Left hindlimb (tissue), 1 donor: ENCODE measurements at places on chromosomes 2 and 18.

- DNase-seq, result no peak
These were observed 3.1 kb downstream of the SP140L start for GRCh38 chr2:230329946-230330605.

DNA sequence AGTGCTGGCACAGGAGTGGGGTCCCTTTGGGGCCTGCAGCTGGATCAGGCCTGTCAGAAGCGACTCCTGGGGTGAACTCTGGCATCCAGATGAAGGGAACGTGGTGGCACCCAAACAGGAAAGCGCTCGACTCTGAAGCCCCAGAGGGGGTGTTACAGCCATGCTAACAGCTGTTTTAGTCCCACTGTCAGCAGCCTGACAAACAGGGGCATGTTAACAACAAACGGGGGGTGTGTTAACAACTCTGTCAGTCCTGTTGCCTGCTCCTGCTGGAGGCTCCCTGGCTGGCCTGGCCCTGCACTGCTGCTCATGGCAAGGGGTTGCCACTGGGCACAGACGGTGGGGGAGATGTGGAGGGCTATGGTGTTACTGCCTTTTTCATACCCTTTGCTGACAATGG, 2.6 kb upstream of the RNU2-63P start:
- DNase-seq, result no peak

- DNase-seq, result no peak
These were observed 12.0 kb downstream of the STK17B start for GRCh38 chr2:196159221-196159892.

- DNase-seq, result no peak
These were observed 6.5 kb downstream of the MCFD2 start for GRCh38 chr2:46909150-46909549.

GRCh38 chr2:46298272-46298521, 990 bp downstream of the EPAS1 start:
- DNase-seq, result no peak

GRCh38 chr18:23248826-23249225, 113.5 kb downstream of the CABLES1 start:
- no peak for DNase-seq

DNA sequence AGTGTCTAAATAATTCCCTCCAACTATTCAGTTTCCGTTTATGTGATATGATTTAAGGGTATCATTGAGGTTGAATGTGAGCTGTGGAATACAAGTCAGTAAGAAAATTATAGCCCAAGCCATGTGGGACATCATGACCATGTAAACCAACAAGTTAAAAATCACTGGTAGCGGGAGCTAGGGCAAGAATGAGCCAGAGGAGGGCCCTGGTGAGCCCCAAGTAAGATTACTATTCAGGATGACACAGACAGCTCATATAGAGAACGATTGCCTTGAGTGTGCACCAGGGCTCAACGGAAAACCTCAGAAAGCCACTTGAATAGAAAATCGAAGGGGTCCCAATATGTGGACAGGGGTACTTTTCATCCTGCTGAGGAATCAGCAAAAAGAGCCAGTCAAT, 87.8 kb upstream of the RBMS1 start:
- DNase-seq, result no peak

- DNase-seq, result no peak
These were observed 1266.8 kb upstream of the TMEFF2 start for GRCh38 chr2:193461431-193461934.

- DNase-seq, result no peak
These were observed 104.3 kb upstream of the ST6GAL2 start for GRCh38 chr2:106990297-106990696.

DNA sequence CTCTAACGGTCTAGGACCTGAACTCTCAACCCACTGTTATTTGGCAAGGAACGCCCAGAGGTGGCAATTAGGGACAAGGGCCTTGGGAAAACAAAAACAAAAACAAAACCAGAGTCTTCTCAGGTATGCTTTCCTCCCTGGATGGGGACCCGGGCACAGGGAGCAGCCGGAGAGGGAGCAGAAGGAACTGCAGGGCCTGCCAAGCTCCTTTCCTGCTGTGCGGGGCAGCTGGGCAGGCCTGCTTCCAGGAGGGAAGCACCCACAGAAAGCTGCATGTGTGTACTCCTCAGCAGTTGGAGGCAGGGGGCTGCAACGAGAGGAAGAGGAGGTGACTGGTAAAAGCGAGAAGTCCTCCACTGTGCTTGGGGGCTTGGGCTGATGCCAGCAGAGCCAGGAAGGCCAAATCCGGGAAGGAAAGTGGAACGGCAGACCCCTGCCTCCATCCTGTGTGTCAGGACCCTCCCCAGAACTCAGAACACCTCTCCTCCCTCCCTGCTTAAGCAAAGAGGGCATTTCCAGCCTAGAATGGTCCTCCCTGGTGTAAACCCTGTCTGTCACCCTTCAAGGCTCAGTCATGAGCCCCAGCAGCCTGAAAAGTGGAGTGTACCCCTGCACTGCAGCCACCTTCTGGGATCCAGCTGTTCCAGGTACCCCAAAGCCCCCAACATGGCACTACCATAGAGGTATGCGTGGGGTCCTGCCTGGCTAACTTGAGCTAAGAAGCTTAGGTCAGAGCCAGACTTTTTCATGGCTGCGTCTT, 56.3 kb downstream of the DNMT3A start:
- no peak for DNase-seq

DNA sequence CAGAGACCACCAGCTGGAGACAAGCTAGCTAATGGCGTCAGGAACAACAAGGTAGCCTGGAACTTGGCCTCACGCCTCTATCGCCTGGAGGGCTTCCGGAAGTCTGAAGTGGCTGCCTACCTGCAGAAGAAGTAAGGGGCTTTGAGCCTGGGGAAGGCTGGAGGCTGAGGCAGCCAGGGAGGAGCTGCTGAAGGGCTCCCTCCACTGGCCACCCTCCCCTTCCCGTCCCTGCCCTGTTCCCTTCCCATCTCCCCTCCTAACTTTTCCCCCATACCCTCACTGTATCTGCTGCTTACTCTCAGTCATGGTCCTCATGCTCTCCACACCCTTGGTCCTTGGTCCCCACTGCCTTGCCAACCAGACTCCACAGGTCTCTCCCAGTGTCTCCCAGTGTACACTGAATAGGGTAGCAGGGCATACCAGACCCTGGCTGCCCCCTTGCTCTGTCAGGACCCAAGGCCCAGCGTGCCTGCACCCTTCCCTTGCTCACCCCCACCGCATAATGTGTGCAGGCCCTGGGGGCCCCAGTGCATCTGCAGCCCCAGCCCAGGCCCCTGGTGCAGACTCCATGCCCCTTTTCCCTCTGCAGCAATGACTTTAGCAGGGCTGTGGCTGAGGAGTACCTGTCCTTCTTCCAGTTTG, 18.8 kb downstream of the PSD4 start:
- DNase-seq, result no peak

- DNase-seq, result no peak
These were observed 68.7 kb downstream of the MAP4K3 start for GRCh38 chr2:39368376-39368775.

DNA sequence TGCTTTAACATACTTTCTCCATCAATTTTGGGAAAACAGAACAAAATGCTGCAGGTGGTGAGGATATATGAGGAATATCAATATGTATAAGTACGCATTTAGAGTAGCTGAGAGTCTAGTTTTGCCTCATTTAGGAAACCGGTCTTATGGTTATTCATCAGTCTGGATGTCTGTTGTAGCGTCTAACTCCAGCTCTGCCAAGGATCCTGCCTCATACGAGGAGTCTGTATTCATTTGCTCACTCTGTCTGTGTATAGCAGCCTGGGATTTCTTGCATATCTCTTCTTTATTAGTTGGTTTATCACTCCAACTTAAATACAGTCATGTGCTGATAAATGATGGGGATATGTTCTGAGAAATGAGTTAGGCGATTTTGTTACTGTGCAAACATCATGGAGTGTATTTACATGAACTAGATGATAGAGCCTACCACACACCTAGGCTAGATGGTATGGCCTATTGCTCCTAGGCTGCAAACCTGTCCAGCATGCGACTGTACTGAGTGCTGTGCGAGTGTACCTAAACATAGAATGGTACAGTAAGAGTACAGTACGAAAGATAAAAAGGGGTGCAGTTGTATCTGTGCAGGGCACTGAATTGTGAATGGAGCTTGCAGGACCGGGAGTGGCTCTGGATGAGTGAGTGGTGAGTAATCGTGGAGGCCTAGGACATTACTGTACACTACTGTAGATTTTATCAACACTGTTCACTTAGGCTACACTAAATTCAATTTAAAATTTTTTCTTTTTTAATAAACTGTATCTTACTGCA, 148.1 kb downstream of the ZNF407 start:
- no peak for DNase-seq

DNA sequence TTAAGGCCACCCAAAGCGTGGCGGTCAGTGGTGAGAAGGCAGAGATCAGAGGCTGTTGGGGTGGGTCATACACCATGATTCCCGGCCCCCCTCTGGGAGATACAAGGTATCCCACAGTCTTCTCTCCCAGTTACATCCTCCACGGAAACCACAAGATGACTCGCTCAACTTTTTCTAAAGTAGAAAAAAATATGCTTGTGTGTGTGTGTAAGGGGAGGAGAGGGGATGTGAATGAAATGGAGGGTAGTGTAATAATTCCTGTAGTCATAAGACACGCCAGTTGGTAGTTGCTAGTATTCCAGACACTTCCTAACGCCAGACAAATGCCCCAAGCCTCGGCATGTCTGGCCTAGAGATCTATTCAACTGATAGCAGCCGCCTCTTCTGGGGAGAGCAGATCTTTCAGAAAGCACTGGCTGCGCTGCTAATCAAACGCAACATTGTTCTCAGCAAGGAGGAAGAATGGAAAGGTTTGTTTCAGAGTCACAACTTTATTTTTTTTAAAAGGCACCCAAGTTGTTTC, 143.5 kb downstream of the TGIF1 start:
- DNase-seq, result no peak

GRCh38 chr2:171216631-171217030, 55.9 kb upstream of the TLK1 start:
- no peak for DNase-seq

- DNase-seq, result peak; percentile 25
These were observed 64.0 kb downstream of the LRRTM4 start for GRCh38 chr2:77458216-77458615.

- DNase-seq, result no peak
These were observed 521.0 kb upstream of the MYT1L start for GRCh38 chr2:2851806-2852777.

DNA sequence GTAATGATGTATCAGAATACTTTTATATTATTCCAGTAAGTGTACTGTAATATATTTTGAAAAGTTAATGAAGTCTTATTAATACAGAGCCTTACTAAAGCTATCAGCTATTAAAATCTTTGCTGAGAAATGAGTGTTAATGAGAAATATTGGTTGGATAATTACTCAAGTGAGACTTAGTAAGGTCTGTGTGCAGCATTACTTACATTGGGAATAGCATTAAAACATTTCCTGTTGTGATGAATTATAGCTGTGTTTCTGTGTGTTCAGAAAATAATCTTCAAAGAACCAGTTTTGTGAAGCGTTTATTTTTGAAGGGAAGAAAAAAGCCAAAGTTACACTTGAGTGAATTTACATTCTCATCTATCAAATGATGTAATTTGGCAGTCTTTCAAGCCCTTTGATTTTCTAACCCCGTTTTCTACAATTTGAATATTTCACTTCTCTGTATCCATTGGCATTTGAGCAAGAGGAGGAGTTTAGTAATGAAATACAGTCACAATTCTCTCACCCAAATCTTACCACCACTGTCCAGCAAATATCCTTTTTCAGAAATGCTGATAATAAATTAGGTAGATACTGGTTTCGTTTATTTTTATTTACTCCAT, 123.5 kb upstream of the BOD1L2 start:
- no peak for DNase-seq

- peak; percentile 18 for DNase-seq
These were observed 46.3 kb downstream of the CABLES1 start for GRCh38 chr18:23181547-23181946.

- no peak for DNase-seq
These were observed 225.0 kb downstream of the SUCLG1 start for GRCh38 chr2:84234103-84234502.

DNA sequence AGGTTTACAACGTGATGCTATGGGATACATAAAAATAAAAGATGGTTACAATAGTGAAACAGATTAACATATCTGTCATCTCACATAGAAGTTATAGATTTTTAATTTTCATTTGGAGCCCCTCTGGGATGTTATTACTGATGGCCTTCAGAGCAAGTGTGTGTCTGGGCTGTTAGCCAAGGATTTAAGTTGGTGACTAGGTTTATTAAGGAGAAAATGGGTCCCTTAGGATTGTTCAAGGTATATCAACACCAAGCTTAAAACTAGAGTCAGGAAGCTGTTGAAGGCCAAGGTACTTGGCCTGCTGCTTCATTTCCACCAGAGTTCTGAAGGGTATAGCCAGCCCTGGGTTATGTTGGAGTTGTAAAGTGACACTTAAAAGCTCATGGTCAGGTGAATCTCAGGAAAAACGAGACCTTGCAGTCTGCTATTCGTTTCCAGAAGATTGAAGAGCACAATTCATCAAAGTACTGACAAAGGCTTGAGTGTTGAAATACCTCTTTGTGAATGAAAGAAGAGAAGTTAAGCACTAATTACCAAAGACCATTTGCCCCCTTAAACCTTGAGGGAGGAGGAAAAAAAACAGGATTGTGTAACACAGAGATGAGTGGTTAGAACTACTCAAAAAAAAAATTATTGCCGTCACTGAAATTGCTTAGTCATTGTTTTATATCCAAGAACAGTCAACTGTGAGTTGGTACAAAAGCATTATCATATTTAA, 48.4 kb downstream of the MAP2 start:
- DNase-seq, result no peak

DNA sequence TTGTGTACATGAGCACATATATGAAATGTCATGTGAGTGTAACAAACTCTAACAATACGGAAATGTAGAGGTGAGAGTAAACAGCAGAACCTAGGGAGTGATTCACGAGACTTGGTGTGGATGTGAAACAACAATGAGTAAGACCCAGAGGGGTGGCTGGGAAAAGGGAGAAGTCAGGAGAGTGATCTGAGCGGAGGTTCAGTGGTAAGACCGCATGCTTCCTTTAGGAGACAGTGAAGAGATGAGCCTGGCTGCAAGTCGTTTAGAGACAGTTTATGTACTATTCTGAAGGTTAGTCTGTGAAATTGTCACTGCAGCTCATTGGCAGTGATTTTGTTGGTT, 150.6 kb downstream of the PRPF40A start:
- no peak for DNase-seq

GRCh38 chr2:226758921-226759640, 40.5 kb downstream of the IRS1 start:
- DNase-seq, result no peak

DNA sequence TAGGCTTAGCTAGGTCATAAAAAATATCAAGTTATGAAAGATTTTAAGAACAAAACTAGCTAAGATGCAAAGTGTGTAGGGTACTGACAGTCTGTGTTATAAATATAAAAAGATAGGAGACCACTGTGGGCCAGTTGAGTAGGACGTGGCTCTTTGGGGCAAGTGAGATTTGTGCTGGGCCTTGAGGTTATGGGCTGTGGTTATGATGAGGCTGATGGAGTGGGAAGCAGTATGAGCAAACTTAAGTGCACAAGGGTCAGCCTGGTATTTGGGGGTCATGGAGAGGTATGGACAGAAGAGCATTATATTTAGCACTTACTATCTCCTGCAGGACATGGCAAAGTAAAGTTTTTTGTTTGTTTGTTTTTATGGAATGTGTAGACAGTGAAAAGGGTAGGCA, 70.1 kb downstream of the SETBP1 start:
- DNase-seq, result no peak
